ENCODE measurements at places on chromosomes 16 and 17. TPM values are rescaled to one million over a fixed set of nuclear protein-coding genes. Genes with fewer than 3 reads are reported as not detected.

Gene SSTR5
- total RNA-seq, result not detected

Gene SAT2
- total RNA-seq, result 68.8 TPM

Gene TMEM88
- 6.0 TPM for total RNA-seq

Gene TP53TG3F
- total RNA-seq, result not detected

Gene KRT20
- not detected for total RNA-seq

Gene SULT1A4
- 7.0 TPM for total RNA-seq

Gene KRTAP9-9
- total RNA-seq, result not detected

Gene CCL3
- 5.7 TPM for total RNA-seq

Gene SLC47A1
- total RNA-seq, result not detected

Gene LHX1
- total RNA-seq, result not detected

Gene IGF2BP1
- 0.27 TPM for total RNA-seq

Gene XYLT1
- 59.6 TPM for total RNA-seq

Gene SMIM5
- 0.62 TPM for total RNA-seq

Gene WBP2
- total RNA-seq, result 132 TPM

Gene IL17C
- 1.5 TPM for total RNA-seq

Gene IRX3
- not detected for total RNA-seq

Gene CDRT4
- 11.6 TPM for total RNA-seq

Gene DLX4
- total RNA-seq, result 0.17 TPM

Gene ACSM3
- 76.3 TPM for total RNA-seq

Gene GUCY2D
- total RNA-seq, result not detected

Gene CMTM2
- not detected for total RNA-seq

Gene CPHXL2
- total RNA-seq, result not detected

Gene INTS2
- 22.3 TPM for total RNA-seq

Gene CCDC144A
- total RNA-seq, result 4.8 TPM

Gene SLC13A2
- not detected for total RNA-seq

Gene SOCS1
- total RNA-seq, result 107 TPM

Gene PITPNC1
- 26.1 TPM for total RNA-seq

Gene SCARF1
- 3.7 TPM for total RNA-seq

Gene HBQ1
- total RNA-seq, result not detected

Gene KRT39
- not detected for total RNA-seq

Gene KLHL10
- total RNA-seq, result 0.12 TPM

Gene CLEC19A
- not detected for total RNA-seq

Gene EXOC3L1
- total RNA-seq, result not detected

Gene TAC4
- not detected for total RNA-seq

Gene NPTX1
- 0.57 TPM for total RNA-seq

Gene CSNK2A2
- 69.4 TPM for total RNA-seq

Gene ABCC3
- total RNA-seq, result 0.44 TPM

Gene NDRG4
- total RNA-seq, result 0.96 TPM

Gene DOC2B
- total RNA-seq, result not detected

Gene ADGRG1
- 0.20 TPM for total RNA-seq

Gene SLC52A1
- not detected for total RNA-seq

Gene IRX6
- total RNA-seq, result 0.15 TPM

Gene PYY
- not detected for total RNA-seq

Gene INCA1
- 0.30 TPM for total RNA-seq

Gene NT5M
- 0.47 TPM for total RNA-seq

Gene ARHGDIG
- total RNA-seq, result not detected

Gene CDH1
- 1.7 TPM for total RNA-seq
